ENCODE measurements at places on chromosomes 3 and 15.

DNA sequence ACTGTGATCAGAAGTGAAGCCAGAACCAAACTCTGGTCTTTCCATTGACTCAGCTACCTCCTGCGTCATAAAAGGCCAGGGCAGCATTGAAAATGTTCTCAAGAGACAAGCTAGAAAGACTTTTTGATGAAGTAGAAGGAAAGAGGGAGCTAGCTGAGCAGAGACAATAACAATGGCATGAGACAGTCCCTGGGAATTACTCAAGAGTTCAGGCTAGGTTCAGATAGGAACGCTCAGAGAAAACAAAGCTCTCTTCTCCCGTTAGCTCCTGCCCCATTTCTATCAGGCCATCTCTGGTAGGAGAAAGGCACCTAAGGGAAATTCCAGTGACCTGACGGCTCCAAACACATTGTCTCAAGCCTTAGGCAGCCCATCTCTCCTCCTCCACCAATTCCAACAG lies 7.0 kb upstream of the OXTR start:
- no peak for DNase-seq

- no peak for DNase-seq
Measured at GRCh38 chr15:26033493-26033892, 170.4 kb upstream of the ATP10A start.

GRCh38 chr3:87298111-87298718 lies 21.8 kb upstream of the POU1F1 start:
- no peak for DNase-seq

DNA sequence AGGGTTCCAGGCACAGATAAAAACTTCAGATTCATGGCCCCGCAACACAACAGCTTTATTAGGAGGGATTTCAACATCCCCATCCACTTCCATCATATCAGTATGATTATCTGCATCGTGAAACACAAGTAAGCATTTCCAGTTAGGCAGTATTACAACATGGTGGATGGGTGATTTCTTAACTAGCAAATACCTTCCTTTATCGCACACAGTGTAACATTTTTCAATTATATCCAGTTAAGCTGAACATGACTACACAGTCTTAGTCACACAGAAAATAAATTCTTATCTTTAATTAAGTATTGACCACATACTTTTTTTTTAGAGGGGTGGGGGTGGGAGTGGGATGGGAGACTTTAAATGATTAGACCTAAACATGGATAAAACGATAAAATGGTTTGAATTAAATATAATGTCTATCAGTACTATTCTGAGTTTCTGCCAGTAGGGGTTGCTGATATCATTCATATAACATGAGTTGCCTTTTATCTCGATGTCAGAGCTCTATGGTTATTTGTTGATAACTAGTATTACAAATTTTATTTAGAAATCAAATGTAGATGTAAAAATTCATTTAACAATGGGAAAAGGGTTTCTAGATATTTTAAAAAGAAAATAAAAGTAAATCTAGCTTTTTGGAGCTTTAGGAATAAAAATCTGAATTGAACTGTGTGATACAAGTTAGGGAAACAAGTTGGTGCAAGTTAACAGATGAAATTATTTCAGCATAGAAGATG lies 146.6 kb downstream of the TBL1XR1 start:
- DNase-seq, result no peak

- DNase-seq, result no peak
Measured at GRCh38 chr3:16961621-16962205, 77.0 kb downstream of the PLCL2 start.

GRCh38 chr3:172749230-172749965 lies 1.1 kb upstream of the ECT2 start:
- DNase-seq, result no peak

GRCh38 chr15:61169275-61169903 lies 59.7 kb downstream of the RORA start:
- DNase-seq, result no peak

DNA sequence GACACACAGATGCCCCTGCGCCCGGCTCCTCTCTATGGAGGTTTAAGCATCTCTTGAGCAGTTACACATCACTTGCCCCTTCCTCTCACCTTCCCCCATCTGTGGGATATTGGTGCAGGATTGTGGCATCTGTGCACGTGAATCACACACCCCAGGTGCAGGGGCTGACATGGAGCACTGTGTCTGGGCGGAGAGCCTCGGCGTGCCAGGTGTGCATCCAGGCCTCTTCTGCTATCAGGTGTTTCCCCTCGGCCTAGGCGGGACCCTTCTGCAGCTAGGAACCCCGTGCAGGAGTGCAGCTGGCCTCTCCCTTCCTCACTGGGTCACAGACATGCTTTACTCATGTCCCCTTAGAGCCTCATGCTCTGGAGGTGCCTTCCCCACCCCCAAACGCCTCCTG lies 33.4 kb upstream of the MUC13 start:
- no peak for DNase-seq

- DNase-seq, result no peak
Measured at GRCh38 chr3:70488816-70489215, 176.4 kb upstream of the MDFIC2 start.

GRCh38 chr3:196624067-196624790 lies 15.3 kb upstream of the NRROS start:
- DNase-seq, result no peak

- no peak for DNase-seq
Measured at GRCh38 chr3:191379446-191379845, 49.1 kb upstream of the UTS2B start.

DNA sequence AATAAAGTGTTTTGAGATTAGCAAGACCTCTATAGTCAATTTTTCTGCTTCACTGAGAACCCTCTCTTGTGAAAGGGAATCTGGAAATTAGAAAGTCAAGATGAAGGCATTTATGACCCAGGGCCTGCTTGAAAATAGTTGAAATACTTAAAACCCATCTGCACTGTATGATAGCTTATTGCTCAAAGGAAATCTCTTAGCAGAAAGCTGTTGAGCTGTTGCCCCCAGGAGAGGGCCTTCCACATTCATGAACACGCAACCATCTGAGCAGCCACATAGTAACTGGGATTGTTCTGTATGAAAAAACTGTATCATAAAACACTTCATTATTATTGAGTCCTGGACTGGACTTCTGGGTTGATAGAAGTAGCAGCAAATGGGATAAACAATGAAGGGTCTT lies 106.4 kb upstream of the PTX3 start:
- DNase-seq, result no peak
